ENCODE measurements at places on chromosomes 2 and 18. TPM values are rescaled to one million over a fixed set of nuclear protein-coding genes. Genes with fewer than 3 reads are reported as not detected.

KHK gene
- 10.4 TPM for total RNA-seq

CROCC2 gene
- total RNA-seq, result not detected

ASB18 gene
- total RNA-seq, result not detected

POTEJ gene
- total RNA-seq, result not detected

MARCO gene
- total RNA-seq, result not detected

HRH4 gene
- 0.18 TPM for total RNA-seq

NYAP2 gene
- total RNA-seq, result 0.30 TPM

RIOK3 gene
- 39.9 TPM for total RNA-seq

TLX2 gene
- total RNA-seq, result 3.8 TPM
